ENCODE measurements at places on chromosomes 1 and 21. TPM values are rescaled to one million over a fixed set of nuclear protein-coding genes. Genes with fewer than 3 reads are reported as not detected.
A peak's percentile ranks its signal among the peaks of the same experiment; 100 is the strongest.

DNA sequence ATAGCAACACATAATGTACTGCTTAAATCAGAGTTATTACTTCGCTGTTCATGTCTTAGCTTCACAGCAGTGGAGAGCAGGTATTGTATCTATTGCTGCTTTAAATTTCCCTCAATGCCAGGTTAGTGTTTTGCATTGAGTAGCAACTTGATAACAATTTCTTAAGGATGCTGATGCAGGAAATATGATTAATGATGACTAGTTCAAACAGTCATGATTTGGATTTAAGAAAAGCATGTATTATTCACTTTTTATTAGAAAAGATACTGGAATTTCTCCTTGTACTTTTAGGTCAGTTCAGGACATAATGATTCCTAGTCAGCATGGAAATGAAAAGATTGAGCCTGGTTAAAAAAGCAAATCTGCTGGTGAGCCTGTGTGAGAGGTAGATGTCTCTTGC is 67.2 kb upstream of the ARHGAP29 start:
- no peak overlapping the region for H3K27ac ChIP-seq
- H3K4me1 ChIP-seq = peaks cover 19% of the 10 kb centered on the region

Gene HSPG2
- 124 TPM for total RNA-seq

Gene ZFP69
- 2.2 TPM for total RNA-seq

DNA sequence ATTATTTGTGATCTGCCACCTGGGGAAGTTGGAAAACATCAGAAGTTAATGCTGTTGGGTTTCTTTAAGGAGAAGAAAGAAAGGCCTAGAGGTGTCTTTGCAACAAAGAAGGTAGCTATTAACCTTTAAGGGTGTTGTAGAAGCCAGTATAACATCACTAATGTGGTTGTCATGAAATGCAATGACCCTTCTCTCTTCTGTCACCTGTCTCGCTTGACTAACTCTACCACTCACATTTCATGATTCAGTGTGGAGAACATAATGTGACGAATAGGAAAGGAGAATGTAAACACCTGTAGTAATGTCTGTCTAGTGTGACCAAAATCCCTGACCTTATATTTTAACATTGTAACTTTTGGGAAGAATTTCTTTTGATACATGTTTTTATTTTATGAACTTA is 211.7 kb upstream of the UBE2U start:
- peaks cover 21% of the 10 kb centered on the region for H3K4me1 ChIP-seq
- no peaks in the 10 kb centered on the region for H3K27me3 ChIP-seq
- H3K4me3 ChIP-seq = no peak overlapping the region
- H3K36me3 ChIP-seq = peaks cover 5% of the 10 kb centered on the region

Gene DCST2
- 1.6 TPM for total RNA-seq

DNA sequence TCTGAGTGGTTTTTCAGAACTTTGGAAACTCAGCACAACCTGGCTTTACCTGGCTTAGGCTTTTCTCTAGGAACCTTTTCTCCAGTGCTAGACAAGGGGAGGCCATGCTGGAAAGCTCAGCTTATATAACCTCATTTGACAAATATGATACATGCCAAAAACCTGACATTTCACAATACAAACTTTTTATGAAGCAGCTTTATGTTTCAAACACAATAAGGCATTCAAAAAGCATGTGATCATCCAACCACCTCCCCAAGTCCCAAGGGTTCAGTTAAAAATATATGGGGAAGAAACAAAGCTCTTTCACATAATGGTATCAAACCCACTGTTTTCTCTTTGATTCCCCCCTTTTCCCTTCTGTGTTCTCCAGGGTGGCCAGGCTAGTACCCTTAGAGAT is 63.7 kb downstream of the ZC3H11B start:
- H3K4me3 ChIP-seq = no peak overlapping the region
- no peak overlapping the region for H3K27ac ChIP-seq
- H3K27me3 ChIP-seq = no peaks in the 10 kb centered on the region

DNA sequence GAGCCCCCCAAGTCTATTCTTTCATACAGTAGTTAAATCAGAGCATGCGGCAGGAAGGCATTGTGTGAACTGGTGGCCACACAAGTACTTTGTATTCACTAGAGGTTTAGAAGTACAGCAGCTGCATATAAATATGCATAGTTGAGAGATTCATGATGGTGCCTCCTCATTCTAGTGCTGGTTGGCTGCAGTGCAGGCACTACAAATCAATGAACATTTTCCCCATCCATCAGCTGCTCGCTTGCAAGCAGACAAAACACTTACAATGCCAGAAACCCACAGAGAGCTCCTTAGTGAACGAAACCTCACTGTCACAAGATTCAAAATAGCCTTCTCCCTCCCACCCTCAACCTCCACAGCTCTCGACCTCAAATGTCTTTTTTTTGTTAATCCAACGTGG is 726.2 kb downstream of the USP25 start:
- H3K27ac ChIP-seq = peak overlapping the region; percentile 0
- peaks cover 18% of the 10 kb centered on the region for H3K4me1 ChIP-seq
- no peak for DNase-seq
- H3K4me3 ChIP-seq = peak overlapping the region; percentile 42
- H3K27me3 ChIP-seq = no peaks in the 10 kb centered on the region
- peaks cover 11% of the 10 kb centered on the region for H3K36me3 ChIP-seq

GRCh38 chr1:159473335-159473734 is 33.8 kb downstream of the OR10J1 start:
- H3K27me3 ChIP-seq = no peaks in the 10 kb centered on the region
- H3K4me1 ChIP-seq = no peaks in the 10 kb centered on the region
- H3K4me3 ChIP-seq = no peak overlapping the region

DNA sequence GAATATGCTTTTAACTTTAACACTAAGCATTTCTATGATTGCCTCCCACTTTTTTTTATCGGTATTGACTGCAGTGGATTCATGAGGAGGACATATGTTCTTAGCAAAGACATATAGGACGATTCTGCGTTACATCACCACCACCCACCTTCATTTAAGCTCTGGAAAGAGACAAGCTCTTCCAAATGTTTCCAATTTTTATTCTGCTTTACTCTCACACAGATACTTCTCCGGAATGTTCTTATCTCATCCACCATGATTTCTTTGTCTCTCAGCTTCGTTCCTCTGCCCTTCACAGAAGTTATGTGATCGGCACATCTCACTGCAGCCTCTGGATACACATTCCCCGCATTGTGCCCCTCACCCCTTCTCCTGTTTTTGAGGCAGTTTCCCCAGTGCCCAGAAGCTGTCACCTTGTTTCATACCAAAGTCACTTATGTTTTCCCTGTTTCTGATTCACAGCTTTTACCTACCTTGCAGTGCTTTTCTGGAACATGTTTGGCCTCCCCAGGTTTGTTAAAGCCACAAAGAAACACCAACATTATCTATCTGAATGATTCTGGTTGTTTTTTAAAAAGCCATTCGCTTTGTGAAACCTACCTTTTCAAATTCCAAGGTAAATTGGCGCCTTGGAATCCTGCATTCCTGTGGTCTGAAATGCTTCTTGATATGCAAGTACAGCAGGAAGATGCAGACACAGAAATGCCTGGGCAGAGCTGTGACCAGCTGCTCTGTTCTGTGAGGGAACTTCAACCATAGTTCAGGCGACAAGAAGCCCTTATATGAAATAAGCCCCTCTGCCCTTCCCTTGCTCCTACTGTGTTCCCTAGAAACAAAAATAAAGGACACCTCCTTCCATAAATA is 1020.2 kb downstream of the TTLL7 start:
- no peaks in the 10 kb centered on the region for H3K36me3 ChIP-seq
- DNase-seq = no peak
- H3K27ac ChIP-seq = peak overlapping the region; percentile 19
- no peak overlapping the region for H3K4me3 ChIP-seq
- peaks cover 4% of the 10 kb centered on the region for H3K27me3 ChIP-seq
- peaks cover 23% of the 10 kb centered on the region for H3K4me1 ChIP-seq

DNA sequence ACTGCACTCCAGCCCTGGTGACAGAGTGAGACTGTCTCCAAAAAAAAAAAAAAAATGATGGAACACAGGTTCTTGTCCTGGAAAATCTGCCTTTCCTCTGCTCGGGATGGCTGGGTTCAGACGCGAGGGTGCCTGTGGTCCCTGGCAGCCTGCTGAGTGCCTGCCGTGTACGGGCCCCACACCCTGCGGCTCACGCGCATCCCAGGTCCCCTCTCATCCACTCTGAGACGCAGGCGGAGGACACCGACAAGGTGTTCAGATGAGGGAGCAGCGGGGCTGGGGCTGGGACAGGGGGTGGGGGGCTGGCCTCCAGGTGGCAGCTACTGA is 4.3 kb upstream of the ANKRD65 start:
- no peaks in the 10 kb centered on the region for H3K27me3 ChIP-seq
- H3K36me3 ChIP-seq = no peaks in the 10 kb centered on the region
- H3K4me1 ChIP-seq = peaks cover 17% of the 10 kb centered on the region

- no peak for DNase-seq
- H3K27me3 ChIP-seq = peaks cover 95% of the 10 kb centered on the region
- H3K4me3 ChIP-seq = no peak overlapping the region
- no peaks in the 10 kb centered on the region for H3K36me3 ChIP-seq
Measured at GRCh38 chr1:18649693-18650370, 19.2 kb downstream of the PAX7 start.

Gene RAB25
- total RNA-seq = 97.9 TPM

GRCh38 chr1:62209931-62210595 is 15.4 kb downstream of the L1TD1 start:
- DNase-seq = no peak
- H3K27me3 ChIP-seq = no peaks in the 10 kb centered on the region
- no peaks in the 10 kb centered on the region for H3K4me1 ChIP-seq

GRCh38 chr1:193957556-193958095 is 771.2 kb upstream of the B3GALT2 start:
- no peak overlapping the region for H3K27ac ChIP-seq
- no peaks in the 10 kb centered on the region for H3K27me3 ChIP-seq
- no peak overlapping the region for H3K4me3 ChIP-seq
- no peak for DNase-seq

- no peak for DNase-seq
- no peaks in the 10 kb centered on the region for H3K4me1 ChIP-seq
- H3K27ac ChIP-seq = no peak overlapping the region
- no peak overlapping the region for H3K4me3 ChIP-seq
- H3K36me3 ChIP-seq = no peaks in the 10 kb centered on the region
Measured at GRCh38 chr1:48943826-48944225, 167.1 kb upstream of the BEND5 start.

Gene LCE1C
- not detected for total RNA-seq

DNA sequence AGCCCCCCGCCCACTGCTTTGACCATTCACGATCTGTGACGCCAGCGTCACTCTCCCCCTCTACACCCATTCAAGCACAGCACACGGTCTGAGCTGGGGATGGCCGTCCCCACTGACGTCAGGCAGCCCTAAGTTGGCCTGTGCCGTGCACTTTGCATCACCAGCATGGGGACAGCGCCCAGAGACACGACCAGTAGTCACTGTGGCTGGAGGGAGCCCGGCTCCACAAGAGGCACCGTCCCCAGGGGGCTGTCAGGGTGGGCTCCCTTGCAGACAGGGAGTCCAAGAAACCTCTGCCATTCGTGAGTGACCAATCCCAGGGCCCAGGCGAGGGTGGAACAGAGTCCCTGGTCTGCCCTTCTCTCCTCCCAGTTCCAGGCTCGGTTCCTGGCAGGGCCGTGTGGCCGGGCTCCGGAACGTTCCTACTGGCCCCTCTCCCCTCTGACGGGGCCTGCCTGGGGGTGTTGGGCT is 2.3 kb downstream of the KRTAP10-8 start:
- no peaks in the 10 kb centered on the region for H3K36me3 ChIP-seq
- peak; percentile 59 for DNase-seq
- no peaks in the 10 kb centered on the region for H3K4me1 ChIP-seq
- H3K4me3 ChIP-seq = no peak overlapping the region
- no peak overlapping the region for H3K27ac ChIP-seq

Gene LAD1
- 79.5 TPM for total RNA-seq

DNA sequence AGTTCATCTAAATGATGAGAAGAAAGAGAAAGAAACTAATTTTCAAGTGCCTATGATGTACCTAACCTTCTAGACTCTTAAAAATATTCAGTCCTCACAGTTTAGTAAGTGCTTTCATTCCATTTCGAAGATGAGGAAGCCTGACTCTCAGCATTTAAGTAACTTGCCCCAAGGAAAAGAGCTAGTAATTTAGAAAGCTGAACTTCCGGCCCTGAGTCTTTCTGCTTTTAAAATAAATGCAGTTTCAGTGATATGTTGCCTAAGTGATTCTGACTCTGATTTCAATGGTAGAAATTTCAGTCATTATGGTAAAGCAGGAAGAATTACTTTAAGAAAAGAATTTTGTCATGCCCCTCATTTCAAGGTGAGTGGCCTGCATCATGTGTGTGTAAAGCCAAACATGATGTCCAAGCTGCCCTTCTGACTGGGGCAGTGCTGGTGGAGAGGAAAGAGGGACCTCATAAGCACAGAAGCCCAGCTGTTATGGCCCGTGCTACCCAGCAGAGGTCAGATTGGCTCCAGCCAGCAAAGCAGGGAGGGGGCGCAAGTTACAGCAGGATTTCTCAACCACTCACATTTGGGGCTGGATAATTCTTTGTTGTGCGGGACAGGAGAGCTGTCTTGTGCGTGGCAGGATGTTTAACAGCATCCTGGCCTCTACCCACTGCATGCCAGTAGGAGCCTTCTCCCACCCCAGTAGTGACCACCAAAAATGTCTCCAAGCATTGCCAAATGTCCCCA is 10.7 kb downstream of the ATP1A4 start:
- H3K36me3 ChIP-seq = no peaks in the 10 kb centered on the region
- peaks cover 4% of the 10 kb centered on the region for H3K4me1 ChIP-seq
- H3K4me3 ChIP-seq = no peak overlapping the region

Gene BATF3
- total RNA-seq = 0.55 TPM

DNA sequence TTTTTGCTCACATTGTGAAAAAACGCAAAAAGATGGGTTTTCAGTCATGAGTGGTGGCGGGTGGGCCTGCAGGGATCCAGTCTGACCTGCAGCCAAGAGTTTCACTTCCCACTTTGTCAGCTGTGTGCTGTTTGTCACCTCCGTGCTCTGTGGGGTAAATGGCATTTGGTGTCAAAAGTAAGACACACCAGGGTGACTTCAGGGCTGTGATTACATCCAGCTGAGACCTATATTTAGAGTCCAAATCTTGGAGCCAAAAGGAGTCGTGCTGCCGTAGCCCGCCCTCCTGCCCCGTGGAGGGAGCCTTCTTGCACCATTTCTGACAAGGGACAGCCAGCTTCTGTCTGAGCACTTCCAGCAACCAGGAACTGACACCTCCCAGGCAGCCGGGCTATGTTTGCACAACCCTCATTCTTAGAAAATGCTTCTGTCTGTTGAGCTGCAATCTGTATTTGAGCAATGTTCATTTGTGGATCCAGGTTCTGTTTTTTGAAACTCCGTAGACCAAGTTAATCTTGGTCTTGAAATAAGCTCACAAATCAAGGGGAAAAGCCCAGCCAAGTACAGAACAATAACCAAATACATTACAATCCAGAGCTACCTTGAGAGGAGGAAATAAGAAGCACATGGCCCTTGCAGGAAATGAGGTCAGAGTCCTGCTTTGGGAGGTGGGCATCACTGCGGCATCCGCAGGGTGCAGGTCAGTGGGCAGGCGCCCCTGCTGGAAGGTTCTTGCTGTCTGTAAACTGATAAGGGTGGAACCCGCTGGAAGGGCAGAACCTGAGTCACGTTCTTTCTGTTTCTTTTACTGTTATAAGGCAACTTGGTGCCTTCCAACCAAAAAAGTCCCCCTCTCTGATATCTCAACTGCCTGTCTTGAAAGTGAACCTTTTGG is 14.4 kb downstream of the ABCG1 start:
- peaks cover 31% of the 10 kb centered on the region for H3K4me1 ChIP-seq
- no peak for DNase-seq
- peaks cover 12% of the 10 kb centered on the region for H3K27me3 ChIP-seq
- H3K4me3 ChIP-seq = peak overlapping the region; percentile 74
- no peaks in the 10 kb centered on the region for H3K36me3 ChIP-seq
- peak overlapping the region; percentile 63 for H3K27ac ChIP-seq

Gene KRTAP27-1
- not detected for total RNA-seq

All from type B pancreatic cell (in vitro differentiated cells).